ENCODE measurements at places on chromosomes 16 and 17.

DNA sequence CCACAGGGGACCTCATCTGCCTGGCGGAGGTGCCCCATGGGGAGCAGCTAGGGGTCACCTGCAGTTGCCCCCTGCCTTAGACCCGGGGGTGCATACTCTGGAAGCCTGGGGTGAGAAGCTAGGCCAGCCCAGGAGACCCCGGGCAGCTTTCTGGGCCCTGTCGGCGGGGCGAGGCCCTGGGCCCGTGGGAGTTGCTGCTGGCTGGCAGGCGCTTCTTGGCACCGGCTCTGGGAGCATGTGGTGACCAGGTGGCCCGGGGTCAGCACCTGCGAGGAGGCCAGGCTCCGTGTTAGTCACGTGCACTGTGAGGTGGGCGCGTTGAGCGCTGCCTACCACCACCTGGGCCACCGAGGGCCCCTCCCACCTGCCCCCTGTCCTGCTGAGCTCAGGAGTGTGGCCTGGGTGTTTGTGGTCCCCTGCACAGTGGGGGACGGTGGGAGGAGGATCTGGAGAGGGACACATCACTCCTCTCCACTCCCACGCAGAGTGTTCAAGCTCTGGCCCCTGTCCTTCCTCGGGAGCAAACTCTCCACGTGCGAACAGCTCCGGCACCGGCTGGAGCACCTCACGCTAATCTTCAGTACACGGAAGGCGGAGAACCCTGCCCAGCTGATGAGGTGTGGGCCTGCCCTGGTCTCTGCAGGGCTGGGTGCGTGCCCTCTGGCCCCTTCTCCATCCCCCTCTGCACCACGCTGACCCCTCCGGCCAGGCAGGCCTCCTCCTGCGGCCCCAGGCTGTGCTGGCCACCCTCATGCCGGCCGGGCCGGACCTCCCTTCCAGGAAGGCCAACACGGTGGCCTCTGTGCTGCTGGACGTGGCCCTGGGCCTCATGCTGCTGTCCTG is 5.8 kb downstream of the PIGQ start:
- DNase-seq: no peak

GRCh38 chr16:57624044-57624688 is 4.3 kb upstream of the ADGRG1 start:
- DNase-seq: no peak

GRCh38 chr17:73722165-73722564 is 77.9 kb upstream of the SDK2 start:
- peak; percentile 2 for DNase-seq

DNA sequence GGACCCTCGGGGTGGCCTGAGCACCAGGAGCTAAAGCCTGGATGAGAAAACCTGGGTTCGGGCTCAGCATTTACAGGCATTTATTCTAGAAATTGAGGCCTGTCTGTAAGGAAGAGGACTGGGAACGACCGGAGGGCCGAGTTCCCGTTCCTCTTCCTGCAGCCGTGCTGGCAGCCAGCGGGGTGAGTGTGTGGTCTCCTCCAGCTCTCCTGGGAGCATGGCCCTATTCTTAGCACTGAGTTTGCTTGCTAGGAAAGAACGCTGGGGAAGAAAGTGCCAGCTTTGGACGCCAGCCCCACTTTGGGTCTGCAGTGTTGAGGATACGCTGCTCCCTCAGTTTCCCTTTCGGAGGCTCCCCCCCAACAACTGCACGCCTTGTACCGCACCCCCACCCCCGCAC is 49.6 kb downstream of the MGAT5B start:
- no peak for DNase-seq

GRCh38 chr16:70706948-70707465 is 21.2 kb upstream of the MTSS2 start:
- DNase-seq: no peak

- DNase-seq: no peak
These were observed 44.7 kb upstream of the HS3ST3A1 start for GRCh38 chr17:13646411-13646810.

GRCh38 chr17:9644910-9645751 is at the start of gene USP43:
TSS of gene USP43 (plus strand) at chr17:9645517. CDS start at chr17:9645633, 116 bp downstream.
- no peak for DNase-seq

DNA sequence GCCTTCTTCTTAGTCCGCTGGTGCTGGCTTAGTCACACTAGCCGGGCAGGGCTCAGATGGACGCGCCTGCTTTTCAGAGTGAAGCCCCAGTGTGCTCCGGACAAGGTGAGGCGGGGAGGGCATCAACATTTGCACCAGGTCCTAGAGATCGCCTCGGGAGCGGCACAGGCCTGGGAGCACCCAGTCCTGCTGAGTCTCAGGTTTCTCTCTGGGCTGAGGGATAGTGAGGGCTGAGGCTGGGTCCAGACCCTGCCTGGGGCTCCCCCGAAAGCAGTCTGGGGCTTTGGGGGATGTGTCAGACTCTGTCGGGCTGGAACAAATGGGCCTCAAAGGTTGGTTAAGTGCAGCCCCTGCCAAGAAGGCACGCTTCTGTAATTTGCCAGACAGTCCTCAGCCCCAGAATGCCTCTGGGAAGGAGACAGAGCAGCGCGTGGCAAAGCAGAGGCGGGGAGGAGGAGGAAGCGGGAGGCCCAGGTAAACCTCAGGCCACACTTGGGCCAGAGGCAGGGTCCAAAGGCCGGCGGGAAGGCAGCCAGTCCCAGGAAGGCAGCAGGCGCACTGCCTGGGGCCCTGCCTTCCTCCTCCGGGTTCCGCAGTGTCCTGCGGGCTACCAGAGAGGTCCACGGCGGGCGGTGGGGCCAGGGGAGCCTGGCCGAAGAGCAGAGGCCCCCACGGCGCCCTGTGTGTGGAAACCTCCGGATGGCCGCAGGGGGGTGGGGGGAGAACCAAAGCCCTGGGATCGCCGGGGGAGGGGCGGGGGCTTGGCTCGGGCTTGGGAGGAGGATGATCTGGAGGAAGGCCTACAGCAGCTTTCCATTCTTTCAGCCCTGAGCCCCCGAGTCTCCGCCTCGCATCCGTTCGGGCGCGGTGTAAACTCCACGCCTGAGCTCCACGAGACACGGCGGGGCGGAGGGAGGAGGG is 39.5 kb upstream of the ATP2A3 start:
- no peak for DNase-seq

DNA sequence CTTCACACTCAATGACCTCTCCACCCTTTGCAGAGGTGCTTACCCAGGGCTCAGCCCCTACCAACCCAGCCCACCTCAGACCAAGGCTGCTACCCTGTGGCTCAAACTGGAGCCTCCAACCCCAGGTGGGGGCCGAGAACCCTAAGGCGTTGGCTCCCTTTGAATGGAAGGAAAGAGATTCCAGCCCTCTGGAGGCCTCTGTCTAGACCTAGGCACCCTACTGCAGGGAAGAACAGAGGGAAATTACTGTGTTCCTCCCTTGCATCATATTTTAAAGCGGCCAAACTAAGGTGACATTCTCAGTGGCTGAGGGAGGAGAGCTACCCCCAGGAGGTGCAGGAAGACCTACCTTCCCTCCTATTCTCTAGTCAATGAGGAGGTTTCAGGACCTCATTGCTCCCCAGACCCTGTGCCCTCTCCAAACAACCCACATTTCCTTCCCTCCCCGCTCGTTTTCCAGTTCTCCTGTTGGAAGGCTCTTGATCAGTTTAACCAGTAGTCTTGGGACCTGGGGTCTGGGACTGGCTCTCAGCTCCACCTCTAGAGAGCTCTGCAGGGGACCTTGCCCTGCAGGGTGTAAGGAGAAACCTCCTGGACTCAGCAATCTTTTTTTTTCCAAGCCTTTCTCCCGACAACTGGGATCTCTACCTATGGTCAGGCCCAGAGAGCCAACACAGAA is 5.5 kb upstream of the HOXB8 start:
- no peak for DNase-seq

DNA sequence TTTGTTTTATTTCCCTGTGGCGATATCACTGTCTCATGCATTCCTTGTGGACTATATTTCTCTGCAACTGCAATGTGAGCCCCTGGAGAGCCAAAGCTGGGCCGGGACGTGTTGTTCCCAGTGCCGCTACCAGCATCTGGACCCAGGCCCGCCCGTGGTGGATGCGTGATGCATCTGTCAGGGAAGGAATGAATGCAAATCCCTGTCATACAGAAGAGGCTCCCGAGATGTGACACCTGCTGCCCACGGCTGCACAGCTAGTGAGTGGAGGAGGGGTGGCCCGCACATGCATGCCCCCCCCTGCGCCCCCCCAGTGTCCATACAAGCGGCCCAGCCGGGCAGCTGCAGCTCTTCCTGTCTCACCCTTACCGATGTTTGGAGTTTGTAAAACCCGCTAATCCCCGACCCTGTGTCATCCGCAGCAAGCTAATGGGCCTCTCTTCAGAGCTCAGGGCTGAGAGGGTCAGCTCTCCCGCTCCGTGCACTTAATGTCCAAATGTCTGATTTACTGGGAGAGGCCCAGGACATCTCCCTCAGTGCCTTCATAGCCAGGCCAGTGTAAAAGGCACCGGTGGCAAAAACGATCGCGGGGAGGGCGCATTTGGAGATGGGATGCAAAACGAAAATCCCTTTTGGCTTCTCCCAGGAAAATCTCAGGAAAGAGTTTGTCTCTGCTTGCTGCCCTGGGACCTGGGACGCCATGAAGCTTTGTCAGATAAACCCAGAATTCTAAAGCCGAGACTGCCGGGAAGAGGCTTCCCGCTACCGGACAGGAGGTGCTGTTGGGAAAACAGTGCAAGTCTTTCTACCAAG is 91.8 kb downstream of the FOXL1 start:
- no peak for DNase-seq

GRCh38 chr16:26567356-26567755 is 499.4 kb upstream of the C16orf82 start:
- no peak for DNase-seq

- no peak for DNase-seq
These were observed 21.9 kb upstream of the BCAR1 start for GRCh38 chr16:75273054-75273925.
